Spinal cord (tissue), 10 donors: ENCODE measurements at places on chromosomes 3 and 15. TPM values are rescaled to one million over a fixed set of nuclear protein-coding genes. Genes with fewer than 3 reads are reported as not detected.

Gene NPTN
- 183 TPM for total RNA-seq

Gene HGD
- not detected for total RNA-seq

Gene WDR53
- 10.0 TPM for total RNA-seq

Gene PEX5L
- 16.4 TPM for total RNA-seq

- no peak overlapping the region for H3K27ac ChIP-seq
- no peaks in the 10 kb centered on the region for H3K4me1 ChIP-seq
- H3K27me3 ChIP-seq, result no peaks in the 10 kb centered on the region
- H3K4me3 ChIP-seq, result no peak overlapping the region
These were observed 300.2 kb upstream of the GPR149 start for GRCh38 chr3:154730186-154730585.

GRCh38 chr15:84731774-84732173, 15.8 kb upstream of the SEC11A start:
- H3K27ac ChIP-seq, result no peak overlapping the region
- no peaks in the 10 kb centered on the region for H3K4me1 ChIP-seq
- no peak overlapping the region for H3K4me3 ChIP-seq
- DNase-seq, result no peak
- H3K27me3 ChIP-seq, result no peaks in the 10 kb centered on the region

DNA sequence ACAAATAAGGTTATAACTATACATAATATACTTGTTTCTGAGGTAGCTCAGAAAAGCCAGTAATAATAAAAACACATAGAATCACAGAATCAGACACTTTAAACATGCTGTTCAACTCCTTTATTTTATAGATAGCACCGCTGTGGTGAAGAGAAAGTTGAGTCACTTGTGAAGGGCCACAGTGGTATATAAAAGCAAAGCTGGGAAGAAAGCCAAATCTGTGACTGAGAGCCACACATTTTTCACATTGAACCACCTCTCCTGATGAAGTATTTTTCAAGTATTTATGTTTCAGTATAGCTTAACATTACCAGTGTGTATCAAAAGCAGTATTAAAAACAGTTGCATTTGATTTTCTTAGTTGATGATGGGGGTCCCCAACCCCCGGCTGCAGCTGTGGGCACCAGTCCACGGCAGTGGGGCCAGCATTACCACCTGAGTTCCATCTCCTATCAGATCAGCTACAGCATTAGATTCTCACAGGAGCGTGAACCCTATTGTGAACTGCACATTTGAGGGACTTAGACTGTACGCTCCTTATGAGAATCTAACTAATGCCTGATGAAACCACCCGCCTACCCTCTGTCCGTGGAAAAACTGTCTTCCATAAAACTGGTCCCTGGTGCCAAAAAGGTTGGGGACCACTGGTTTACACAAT, 46.2 kb downstream of the TBL1XR1 start:
- DNase-seq, result no peak
- peaks cover 3% of the 10 kb centered on the region for H3K4me1 ChIP-seq
- H3K27ac ChIP-seq, result no peak overlapping the region
- H3K36me3 ChIP-seq, result no peaks in the 10 kb centered on the region
- H3K4me3 ChIP-seq, result no peak overlapping the region

DNA sequence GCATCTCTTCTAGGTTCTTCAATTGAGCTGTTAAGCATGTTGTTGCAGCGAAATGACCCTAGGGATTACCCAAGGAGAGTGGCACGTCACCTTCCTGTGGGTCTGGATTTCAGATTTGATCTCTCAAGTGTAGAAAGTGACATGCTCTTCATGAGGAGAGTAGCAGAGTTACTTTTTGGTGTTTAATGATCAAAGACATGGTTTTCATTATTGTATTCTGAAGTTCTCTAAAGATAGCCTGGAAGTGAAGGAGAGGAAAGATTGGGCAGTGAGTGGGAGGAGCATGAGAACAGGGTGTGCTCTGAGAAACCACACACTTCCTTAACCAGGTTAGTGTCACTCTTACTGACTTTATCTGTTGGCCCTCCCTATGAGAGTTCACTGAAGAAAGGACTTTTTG, 153.6 kb downstream of the AKAP13 start:
- no peaks in the 10 kb centered on the region for H3K27me3 ChIP-seq
- H3K27ac ChIP-seq, result no peak overlapping the region
- no peak for DNase-seq
- H3K36me3 ChIP-seq, result no peaks in the 10 kb centered on the region
- no peak overlapping the region for H3K4me3 ChIP-seq

DNA sequence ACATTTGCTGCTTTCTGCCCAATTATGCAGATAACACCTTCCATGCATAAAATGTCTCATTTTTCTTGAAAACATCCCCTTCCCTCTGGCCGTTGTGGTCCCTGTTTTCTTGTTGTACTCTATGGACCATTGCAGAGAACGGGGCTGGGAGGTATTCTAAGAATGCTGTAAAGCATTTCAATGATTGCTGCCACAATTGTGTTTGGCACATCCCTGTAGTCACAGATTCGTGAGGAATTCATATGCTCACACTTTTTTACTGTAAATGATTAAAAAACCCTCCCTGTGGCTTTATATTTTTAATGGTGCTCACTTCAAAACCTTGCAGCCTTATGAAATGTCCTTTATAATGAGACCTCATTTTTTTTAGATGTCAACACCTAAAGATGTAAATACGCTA, 207.2 kb upstream of the GBE1 start:
- H3K4me1 ChIP-seq, result no peaks in the 10 kb centered on the region
- H3K27me3 ChIP-seq, result no peaks in the 10 kb centered on the region
- H3K27ac ChIP-seq, result no peak overlapping the region
- no peak overlapping the region for H3K4me3 ChIP-seq

GRCh38 chr3:115666920-115667737, 43.8 kb downstream of the GAP43 start:
- no peak for DNase-seq
- no peaks in the 10 kb centered on the region for H3K27me3 ChIP-seq
- no peaks in the 10 kb centered on the region for H3K4me1 ChIP-seq
- H3K36me3 ChIP-seq, result no peaks in the 10 kb centered on the region
- H3K4me3 ChIP-seq, result no peak overlapping the region

GRCh38 chr3:42839616-42840015, 30.4 kb downstream of the ACKR2 start:
- no peak for DNase-seq
- no peaks in the 10 kb centered on the region for H3K27me3 ChIP-seq
- no peak overlapping the region for H3K4me3 ChIP-seq
- H3K36me3 ChIP-seq, result no peaks in the 10 kb centered on the region
- H3K27ac ChIP-seq, result no peak overlapping the region

DNA sequence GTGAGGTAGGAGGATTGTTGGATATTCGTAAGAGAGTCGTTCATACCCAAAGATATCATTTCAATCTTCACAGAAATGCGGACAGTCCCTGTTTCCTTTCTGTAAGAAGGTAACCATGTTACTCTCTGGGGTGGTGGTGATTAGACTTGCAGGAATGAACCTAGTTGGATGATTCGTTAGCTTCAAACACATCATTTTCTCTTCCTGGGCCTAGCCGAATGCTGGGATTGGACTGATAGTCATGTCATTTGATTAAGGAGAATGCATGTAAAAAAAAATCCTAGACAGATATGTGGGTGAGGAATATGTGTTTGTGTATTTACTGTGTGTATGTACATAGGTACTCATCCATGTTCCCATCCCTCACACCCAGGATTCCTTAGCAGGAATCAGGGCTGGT, 12.4 kb downstream of the SLCO3A1 start:
- no peak overlapping the region for H3K4me3 ChIP-seq
- H3K27ac ChIP-seq, result no peak overlapping the region
- H3K36me3 ChIP-seq, result peaks cover 2% of the 10 kb centered on the region
- no peak for DNase-seq
- no peaks in the 10 kb centered on the region for H3K27me3 ChIP-seq

DNA sequence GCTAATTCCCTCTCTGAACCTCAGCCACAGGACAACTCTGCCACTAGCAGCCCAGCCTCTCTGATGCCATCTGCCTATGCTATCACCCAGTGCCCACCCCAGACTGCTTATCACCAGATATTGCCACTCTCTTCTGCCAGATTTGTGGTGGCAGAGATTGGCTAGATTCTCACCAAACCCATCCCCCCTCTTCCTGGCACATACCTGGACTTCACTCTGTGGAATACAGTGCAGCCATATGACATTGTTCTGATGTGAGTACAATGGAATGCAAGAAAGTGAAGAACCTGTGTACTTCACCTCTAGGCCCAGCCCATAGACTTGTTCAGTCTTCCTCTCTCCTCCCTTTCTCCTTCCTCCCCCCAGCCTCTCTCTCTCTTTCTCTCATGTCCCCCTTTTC, 46.9 kb upstream of the NTRK3 start:
- H3K4me1 ChIP-seq, result peaks cover 8% of the 10 kb centered on the region
- DNase-seq, result no peak
- no peaks in the 10 kb centered on the region for H3K27me3 ChIP-seq
- no peak overlapping the region for H3K4me3 ChIP-seq
- no peak overlapping the region for H3K27ac ChIP-seq
- H3K36me3 ChIP-seq, result no peaks in the 10 kb centered on the region

- H3K4me1 ChIP-seq, result no peaks in the 10 kb centered on the region
- no peak for DNase-seq
- H3K4me3 ChIP-seq, result no peak overlapping the region
- no peaks in the 10 kb centered on the region for H3K27me3 ChIP-seq
- H3K27ac ChIP-seq, result no peak overlapping the region
These were observed 63.6 kb downstream of the MDFIC2 start for GRCh38 chr3:70248856-70249255.

- H3K36me3 ChIP-seq, result no peaks in the 10 kb centered on the region
- H3K27me3 ChIP-seq, result no peaks in the 10 kb centered on the region
- H3K27ac ChIP-seq, result no peak overlapping the region
- no peak for DNase-seq
These were observed 26.5 kb upstream of the CD47 start for GRCh38 chr3:108117241-108117775.

GRCh38 chr3:126432361-126433104, 37.8 kb downstream of the CFAP100 start:
- peaks cover 40% of the 10 kb centered on the region for H3K36me3 ChIP-seq
- H3K27me3 ChIP-seq, result no peaks in the 10 kb centered on the region
- DNase-seq, result no peak
- H3K4me1 ChIP-seq, result peaks cover 7% of the 10 kb centered on the region

- no peaks in the 10 kb centered on the region for H3K36me3 ChIP-seq
- H3K27ac ChIP-seq, result no peak overlapping the region
- no peaks in the 10 kb centered on the region for H3K27me3 ChIP-seq
- no peaks in the 10 kb centered on the region for H3K4me1 ChIP-seq
- DNase-seq, result no peak
These were observed 9.3 kb downstream of the B2M start for GRCh38 chr15:44720460-44721176.

DNA sequence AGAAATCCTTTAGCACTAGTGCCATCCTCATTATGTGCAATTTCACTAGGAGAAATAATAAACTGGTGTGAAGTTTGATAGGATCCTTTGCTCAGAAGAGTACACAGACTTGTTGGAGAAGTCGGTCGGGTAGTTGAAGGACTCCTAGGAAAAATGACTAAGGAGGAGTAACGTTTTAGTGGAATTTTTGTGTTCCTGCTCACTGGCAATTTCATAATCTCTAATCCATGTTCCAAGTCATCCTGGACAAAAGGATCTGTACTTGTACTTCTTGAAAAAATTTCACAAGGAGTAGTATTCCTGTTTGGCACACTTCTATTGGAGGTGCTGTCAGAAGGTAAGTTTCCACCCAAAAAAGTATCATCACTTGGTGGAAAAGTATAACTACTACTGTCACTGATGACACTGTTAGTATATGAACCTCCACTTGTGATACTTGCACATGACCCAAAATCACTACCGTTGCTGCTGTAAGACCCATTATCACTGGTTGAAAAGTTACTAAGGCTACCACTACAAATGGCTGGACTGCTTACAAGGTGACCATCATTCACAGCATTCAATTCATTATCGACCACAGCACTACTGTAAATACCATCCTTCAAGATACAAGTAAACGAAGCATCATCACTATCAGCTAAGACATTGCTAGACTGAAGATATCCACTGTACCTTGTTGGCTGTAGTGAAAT, 77.4 kb downstream of the NEDD4 start:
- no peaks in the 10 kb centered on the region for H3K36me3 ChIP-seq
- H3K27me3 ChIP-seq, result no peaks in the 10 kb centered on the region
- H3K4me1 ChIP-seq, result no peaks in the 10 kb centered on the region
- no peak overlapping the region for H3K4me3 ChIP-seq
- no peak overlapping the region for H3K27ac ChIP-seq
- no peak for DNase-seq

DNA sequence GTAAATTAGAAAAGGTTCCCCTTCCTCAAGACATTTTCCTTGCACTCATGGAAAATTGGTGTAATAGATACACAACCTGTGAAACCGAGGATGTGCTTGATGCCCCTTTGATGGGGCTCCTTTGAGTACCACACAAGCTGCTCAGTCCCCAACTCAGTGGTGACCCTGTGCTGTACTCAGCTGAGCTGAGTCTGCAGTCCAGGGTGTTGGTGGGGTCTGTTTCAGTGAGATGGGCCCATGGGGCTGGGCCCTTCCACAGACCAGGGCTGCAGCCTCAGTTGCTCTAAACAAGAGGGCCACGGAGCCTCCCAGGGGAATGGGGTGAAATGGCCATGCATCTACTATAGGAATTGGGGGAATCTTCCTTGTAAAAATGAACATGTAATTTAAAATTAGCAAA, 39.3 kb downstream of the KY start:
- no peak for DNase-seq
- no peak overlapping the region for H3K27ac ChIP-seq
- H3K36me3 ChIP-seq, result peaks cover 10% of the 10 kb centered on the region
- H3K4me3 ChIP-seq, result no peak overlapping the region
- peaks cover 29% of the 10 kb centered on the region for H3K4me1 ChIP-seq

GRCh38 chr3:81545572-81545971, 215.9 kb downstream of the GBE1 start:
- no peaks in the 10 kb centered on the region for H3K4me1 ChIP-seq
- H3K4me3 ChIP-seq, result no peak overlapping the region
- H3K27me3 ChIP-seq, result no peaks in the 10 kb centered on the region
- peaks cover 2% of the 10 kb centered on the region for H3K36me3 ChIP-seq

DNA sequence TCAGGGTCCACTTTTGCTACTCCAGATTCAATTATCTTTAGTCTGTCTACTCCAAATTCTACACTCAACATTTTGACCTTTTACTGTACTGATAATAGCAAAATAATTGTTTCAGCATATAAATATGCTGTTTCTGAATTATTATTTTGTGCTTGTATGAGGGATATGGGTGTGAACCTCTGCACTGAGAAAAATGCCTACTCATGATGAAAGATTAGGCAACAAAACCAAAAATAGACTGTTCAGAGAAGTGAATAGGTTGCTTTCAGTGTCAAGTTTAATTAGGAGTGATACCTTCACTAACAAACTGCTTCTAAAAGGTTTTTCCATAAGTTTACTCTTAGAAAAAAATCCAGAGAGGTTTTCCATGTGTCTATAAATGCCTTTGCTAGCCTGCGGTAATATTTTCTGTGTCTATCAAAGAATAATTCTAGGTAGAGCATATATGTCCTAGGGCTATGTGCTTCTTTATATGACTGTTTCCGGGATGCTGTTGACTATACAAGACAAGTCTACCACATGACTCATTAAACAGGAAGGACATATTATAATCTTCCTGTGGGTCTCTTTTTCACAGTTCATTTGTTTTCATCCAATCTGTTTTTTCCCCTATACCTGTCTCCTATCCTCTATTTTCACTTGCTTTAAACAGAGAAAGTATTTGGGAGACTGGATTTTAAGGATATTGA, 218.5 kb upstream of the TTC14 start:
- H3K27ac ChIP-seq, result no peak overlapping the region
- H3K4me1 ChIP-seq, result no peaks in the 10 kb centered on the region
